Colonic mucosa (tissue), 4 donors: ENCODE measurements at places on chromosomes 7 and 10.

DNA sequence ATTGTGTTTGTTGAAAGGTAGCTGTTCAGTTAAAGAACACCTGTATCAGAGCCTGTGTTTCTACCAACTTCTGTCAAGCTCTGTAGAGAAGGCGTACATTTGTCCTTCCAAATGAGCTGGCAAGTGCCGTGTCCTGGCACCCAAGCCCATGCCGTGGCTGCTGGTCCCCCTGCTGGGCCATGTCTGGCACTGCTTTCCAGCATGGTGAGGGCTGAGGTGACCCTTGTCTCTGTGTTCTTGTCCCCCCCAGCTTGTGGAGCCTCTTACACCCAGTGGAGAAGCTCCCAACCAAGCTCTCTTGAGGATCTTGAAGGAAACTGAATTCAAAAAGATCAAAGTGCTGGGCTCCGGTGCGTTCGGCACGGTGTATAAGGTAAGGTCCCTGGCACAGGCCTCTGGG lies 154.9 kb downstream of the EGFR start:
- DNase-seq: no peak

DNA sequence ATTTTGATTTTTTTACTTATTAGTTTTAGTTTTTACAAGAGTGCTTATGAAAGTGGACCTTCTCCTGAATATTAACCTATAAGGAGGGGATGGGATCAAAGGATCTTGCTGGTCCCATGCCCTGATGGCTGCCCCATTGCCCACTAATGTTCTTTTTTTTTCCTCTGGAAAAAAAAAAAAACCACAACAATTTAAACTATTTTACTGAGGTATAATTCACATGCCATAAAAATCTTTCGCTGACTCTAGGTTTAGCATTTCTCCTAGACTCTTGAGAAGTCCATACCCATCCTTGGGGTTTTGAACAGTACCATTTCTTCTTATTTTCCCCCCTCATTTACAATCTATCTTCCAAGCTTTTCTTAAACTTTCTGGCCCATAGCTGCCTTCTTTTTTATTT lies 481.8 kb downstream of the TFEC start:
- DNase-seq: no peak

DNA sequence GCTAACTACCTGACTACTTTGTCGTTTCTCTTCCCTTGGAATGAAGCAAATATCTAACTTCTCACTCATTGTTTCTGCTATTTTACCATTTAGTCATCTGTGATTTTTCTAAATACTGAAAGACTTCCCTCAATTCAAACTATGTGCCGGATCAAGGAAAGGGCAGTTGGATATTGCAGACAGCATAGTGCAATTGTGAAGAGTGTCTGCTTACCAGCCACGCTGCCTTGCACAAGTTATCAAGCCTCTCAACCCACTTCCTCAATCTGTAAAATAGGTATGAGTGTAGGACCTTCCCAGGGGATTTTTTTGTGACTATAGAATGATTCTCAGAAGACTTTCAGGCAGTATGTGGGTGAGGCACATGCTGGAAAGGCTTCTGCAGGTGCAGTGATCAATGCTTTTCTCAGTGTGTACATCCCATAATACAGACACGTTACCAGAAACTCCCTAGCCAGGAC lies 54.3 kb downstream of the EGFR start:
- DNase-seq: no peak

DNA sequence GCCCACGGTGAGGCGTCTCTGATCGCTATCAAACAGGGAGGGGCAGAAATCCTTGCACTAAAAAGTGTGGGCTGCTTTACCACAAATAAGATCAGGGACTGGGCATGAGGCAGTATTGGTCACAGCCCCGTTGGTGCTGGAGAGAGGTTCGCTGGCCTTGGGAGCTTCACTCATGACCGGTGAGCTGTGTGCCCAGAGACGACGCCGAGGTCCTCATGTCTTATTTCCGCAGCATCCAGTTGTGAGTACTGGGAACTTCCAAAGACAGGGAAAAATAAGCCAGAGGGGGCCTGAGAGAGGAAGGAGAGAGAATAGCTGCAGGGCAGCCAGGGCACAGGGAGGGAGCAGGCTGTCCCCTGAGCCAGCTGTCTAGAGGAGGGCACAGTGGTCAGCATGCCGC lies 154.2 kb upstream of the PRKCQ start:
- no peak for DNase-seq

GRCh38 chr7:25351761-25352160 lies 123.5 kb upstream of the NPVF start:
- no peak for DNase-seq

DNA sequence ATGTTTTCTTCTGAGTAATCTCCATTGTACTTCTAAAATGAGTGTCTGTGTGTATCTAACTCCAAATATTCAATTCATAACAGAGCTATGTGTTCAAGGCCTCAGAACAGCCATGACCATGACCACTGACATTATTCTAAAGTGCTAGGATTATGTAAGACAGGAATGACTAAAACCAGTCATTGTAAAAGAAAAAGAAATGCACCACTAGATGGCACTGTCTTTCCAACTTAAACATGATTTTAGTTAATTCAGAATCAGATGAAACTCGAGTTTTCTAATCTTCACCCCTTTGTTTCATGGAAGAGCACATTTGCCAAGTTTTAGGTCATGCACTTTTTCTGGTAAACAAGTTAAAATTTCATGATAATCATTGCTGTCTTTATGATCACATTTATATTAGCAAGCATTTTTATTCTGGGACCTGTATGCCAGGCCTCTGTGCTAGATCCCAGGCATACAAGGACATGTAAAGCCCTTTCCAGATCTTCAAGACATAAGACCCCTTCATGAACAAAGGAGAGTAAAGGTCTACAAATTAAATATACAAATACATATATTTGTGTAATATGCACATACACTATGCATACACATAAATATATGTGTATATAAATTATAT lies 26.1 kb upstream of the RSU1 start:
- DNase-seq: no peak

DNA sequence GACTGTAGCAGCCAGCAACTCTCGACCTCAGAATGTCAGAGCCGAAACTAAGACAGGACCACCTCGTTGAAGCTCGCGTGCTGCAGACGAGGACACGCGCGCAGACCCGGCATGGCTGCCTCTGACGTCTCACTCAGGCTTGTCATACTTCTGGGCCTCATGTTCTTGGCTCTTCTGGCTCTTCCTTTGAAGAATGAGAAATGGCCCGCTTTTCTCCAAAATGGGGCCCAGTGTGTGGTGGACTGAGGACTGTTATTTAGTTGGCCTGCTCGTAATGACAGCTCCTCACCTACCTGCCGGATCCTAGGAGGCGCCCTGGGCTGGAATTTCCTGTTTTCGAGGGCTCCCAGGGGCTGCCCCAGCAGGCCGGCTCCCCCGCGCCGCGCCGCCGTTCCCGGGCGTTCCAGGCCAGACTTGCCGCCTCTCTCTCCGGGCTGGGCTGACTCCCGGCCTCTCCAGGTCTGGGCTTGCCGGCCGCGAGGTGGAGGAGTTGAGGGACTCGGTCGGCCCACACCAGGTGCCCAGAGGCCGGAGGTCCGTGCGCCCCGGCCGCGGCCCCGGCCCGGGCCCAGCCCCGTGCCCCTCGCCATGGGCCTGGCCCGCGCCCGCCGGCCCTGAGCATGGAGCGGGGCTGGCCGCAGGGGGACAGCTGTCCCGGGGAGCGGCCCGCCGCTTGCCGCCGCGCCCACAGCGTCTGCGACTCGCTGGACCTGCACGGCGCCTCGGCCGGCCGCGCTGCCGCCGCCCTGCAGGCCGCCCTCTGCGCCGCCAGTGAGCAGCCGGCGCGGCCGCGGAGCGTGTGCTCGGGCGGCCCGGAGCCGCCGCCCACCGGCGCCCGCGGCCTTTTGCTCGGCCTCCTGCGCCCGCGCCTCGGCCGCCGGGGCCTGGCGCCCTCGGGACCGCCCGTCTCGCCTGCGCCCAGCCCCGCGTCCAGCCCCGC lies 28.1 kb downstream of the AGAP3 start:
- DNase-seq: peak; percentile 46

DNA sequence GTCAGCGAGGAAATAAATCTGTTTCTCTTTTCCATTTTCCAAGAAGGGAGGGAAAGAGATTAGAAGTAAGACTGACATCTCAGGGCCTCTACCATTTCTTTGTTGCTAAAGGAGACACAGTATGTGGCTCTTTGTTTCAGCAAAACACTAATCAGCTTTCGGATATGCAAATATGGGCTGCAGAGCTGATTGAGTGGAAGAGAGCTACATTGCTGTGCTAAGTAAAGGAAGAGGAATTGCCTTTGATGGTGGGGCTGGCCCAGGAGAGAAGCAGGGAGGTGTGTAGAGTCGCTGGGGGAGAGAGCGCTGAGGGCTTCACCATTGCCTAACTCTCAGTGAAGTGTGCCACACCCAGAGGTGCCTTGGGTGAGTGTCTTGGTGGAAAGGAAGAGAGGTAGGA lies 284.8 kb downstream of the SDK1 start:
- DNase-seq: no peak

GRCh38 chr10:24488631-24489030 lies 235.1 kb downstream of the ARHGAP21 start:
- DNase-seq: peak; percentile 67

DNA sequence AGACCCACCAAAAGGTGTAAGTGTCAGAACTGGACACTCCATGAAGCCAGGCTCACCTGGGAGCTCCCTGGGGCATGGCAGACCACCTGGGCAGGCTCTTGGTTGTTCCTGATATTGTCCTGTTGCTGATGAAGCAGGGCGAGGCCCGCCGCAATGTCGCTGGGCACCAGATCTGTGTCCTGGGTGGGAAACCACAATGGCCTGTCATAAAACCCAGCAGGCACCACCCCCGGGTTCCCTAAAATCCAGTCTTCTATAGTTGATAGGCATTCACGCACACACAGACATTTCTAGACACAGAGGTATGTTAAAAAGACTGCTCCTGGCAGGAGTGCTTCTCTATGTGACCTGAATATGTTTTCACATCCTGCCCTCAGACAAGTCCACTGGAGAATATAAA lies 15.0 kb downstream of the DAGLB start:
- DNase-seq: no peak

DNA sequence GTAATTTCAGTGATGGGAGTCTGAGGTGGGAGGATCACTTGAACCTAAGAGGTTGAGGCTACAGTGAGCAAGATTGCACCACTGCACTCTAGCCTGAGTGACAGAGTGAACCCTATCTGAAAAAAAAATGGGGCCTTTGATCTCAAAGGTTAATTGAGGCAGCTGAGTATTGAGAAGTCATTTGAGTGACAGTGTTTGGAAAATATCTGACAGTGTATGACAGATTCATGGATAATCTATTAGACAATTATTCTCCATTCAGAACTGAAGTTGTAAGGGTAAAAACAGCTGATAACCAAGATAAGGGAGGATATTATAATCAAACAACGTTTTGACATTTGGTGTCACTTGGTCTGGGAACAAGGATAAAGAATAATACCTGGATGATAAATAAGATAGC lies 50.9 kb upstream of the CD36 start:
- no peak for DNase-seq

DNA sequence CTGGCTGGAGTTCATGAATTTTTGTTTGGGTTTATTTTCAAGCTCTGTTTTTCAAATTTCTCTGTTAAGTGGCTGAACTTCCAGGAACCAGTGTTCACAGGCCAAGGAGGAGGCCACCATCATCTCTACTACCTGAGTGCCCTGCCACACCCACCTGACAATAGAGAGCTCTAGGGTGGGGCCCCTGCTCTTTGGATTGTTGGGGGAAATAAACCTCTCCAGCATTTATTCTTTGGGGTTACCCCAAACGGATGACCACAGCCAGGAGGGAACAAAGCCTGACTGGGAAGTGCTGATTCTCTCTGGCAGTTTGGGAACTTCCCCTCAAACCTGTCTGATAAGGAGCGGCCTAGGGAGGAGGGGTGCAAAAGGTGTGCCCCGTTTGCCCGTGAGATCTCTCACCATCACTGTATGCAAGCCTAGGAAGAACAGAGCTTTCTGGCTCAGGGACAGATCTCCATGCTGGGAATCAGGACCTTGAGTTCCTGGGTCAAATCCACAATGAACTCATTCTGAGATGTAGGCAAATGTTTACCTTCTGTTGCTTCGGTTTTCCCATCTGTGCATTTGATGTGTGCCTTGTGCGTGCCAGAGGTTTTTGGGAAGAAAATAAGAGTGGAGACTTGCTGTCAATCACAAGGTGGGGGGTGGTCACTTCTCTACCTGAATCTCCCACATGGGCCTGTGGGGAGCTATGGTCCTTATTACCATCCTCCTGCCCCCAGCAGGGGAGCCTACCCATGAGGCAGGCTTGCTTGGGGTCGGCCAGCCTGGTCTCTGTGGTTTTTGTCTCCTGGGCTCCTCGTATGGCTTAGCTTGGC lies 27.7 kb upstream of the PDCD4 start:
- DNase-seq: peak; percentile 83

- DNase-seq: no peak
Observed at GRCh38 chr7:80565554-80565953, 53.7 kb upstream of the GNAT3 start.

DNA sequence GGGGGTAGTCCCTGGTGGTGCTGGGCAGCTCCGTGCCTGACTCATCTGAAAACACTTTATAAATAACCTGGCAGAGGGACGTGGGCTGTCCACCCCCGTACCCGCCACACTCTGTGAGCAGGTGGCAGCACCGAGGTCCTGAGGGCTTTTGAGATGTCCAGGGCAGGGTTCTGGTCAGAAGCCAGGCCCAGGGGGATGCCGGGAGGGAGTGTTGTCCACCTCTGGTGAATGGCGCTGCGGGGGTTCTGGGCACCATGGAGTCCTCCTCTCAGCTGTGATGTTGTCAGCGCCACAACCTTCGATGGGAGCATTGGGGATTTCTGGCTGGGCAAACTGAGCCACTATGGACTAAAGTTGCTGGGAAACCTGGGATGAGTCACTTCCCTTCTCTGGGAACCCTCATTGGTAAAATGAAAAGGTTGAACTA lies 27.4 kb upstream of the GOLGA7B start:
- DNase-seq: no peak

DNA sequence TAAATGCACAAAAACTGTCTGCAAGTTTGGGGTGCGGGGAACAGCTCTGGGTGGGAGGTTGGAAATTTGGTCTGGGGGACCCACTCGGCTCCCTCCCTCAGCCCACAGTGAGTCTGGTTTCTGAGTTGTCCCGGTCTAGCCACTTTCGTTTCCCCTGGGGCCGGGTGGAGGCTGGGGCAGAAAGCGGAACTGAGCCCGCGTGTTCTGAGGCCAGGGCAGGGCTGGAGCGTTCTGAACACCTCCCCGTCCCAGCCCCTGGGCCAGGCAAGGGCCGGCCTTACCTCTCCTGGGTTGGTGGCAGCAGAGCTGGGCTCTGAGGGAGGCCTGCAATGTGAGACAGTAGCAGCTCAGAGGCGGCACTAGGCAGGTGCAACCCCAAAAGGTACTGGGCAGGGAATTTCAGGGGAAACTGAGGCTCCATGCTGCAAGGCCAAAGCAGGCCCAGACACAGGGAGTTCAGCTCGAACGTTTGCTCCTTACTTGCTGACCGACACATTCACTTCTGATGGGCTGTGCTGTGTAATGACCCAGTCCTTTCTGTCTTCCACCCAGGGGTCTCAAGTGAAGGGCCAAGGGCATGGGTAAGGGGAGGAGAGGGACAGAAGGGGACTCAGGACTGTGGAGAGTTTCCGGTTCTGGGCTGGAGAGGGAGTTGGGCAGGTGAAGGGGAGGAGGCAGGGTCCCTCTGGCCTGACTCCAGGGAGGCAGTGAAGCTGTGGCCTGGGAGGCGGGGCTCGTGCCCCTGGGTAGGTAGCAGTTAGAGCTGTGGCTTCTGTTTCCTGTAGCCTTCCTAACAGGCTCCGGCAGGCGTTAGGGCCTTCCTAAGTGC lies 3.0 kb downstream of the IRF5 start:
- DNase-seq: peak; percentile 54
